ENCODE measurements at places on chromosomes 6 and 20. TPM values are rescaled to one million over a fixed set of nuclear protein-coding genes. Genes with fewer than 3 reads are reported as not detected.

Gene ABRACL
- total RNA-seq: 41.9 TPM

Gene CAPN11
- 2.2 TPM for total RNA-seq

Gene PCMTD2
- 70.2 TPM for total RNA-seq

Gene APCDD1L
- 0.17 TPM for total RNA-seq

Gene LGSN
- not detected for total RNA-seq

Gene OPRL1
- 5.4 TPM for total RNA-seq

Gene RRBP1
- total RNA-seq: 123 TPM

Gene MLN
- total RNA-seq: not detected

Gene HLA-DQB2
- not detected for total RNA-seq

Gene PCNA
- total RNA-seq: 131 TPM

Gene IMPG1
- not detected for total RNA-seq

Gene AVP
- not detected for total RNA-seq

Gene SNAI1
- 1.5 TPM for total RNA-seq

Gene COL19A1
- total RNA-seq: not detected

Gene SAMD3
- total RNA-seq: not detected

Gene KIFC1
- 12.4 TPM for total RNA-seq

Gene CEBPB
- total RNA-seq: 18.4 TPM

Gene MOG
- not detected for total RNA-seq

Gene TCF21
- total RNA-seq: not detected

Gene CRISP2
- not detected for total RNA-seq

Gene C2
- total RNA-seq: not detected

Gene SRSF3
- 224 TPM for total RNA-seq

Gene C6orf52
- total RNA-seq: not detected

Gene HNF4A
- total RNA-seq: not detected

Gene SYTL3
- total RNA-seq: 0.70 TPM

Gene WFDC2
- not detected for total RNA-seq

Gene SEMG1
- not detected for total RNA-seq

Gene TPD52L1
- total RNA-seq: 10.8 TPM

All from dermis blood vessel endothelial cell (primary cell).